ENCODE measurements at places on chromosomes 7 and 10.

- DNase-seq: no peak
Measured at GRCh38 chr7:80330434-80330833, 181.4 kb downstream of the GNAT3 start.

DNA sequence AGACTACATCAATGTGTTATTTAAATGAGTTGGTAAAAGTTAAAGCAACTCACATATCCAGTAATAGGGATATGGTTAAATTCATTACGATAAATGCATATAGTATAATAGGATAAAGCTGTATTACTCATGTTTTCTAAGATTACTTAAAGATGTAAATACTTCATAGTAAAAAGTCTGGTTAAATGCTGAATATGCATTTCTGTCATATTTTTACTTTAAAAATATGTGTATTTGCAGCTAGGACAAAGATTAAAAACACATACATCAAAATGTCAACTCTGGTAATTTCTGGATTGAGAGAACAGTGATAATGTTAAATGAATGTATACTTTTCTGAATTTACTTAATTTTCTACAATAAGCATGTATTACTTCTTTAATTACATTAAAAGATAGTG is 15.1 kb downstream of the PPP1R9A start:
- no peak for DNase-seq

- DNase-seq: no peak
Measured at GRCh38 chr10:131915990-131916766, 15.4 kb downstream of the PPP2R2D start.

- no peak for DNase-seq
Measured at GRCh38 chr10:25849988-25850387, 84.0 kb upstream of the MYO3A start.

DNA sequence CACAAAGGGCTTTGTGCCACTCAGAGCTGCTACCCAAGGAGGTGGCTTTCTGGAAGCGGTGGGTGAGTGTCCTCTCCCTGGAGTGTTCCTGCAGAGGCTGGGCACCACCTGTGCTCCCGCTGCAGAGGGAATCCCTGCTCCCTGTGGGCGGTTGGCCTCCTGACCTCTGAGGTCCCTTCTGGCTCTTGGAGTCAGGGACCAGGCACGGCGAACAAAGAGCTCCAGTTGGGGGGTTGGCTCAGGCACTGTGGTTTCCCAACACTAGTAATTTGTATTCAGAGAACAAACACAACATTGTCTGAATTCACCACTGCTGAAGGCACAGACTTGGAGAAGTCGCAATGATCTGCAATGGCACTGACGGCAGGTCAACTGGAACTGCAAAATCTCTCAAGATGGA is 328.9 kb downstream of the PRPF18 start:
- no peak for DNase-seq

- no peak for DNase-seq
Measured at GRCh38 chr10:14244147-14244546, 86.6 kb downstream of the FRMD4A start.
